ENCODE measurements at places on chromosomes 5 and 9.

GRCh38 chr5:168348084-168348414 is 56.6 kb downstream of the WWC1 start:
- DNase-seq, result no peak

- no peak for DNase-seq
Measured at GRCh38 chr5:36230151-36230790, 11.5 kb downstream of the NADK2 start.

- DNase-seq, result no peak
Measured at GRCh38 chr5:97752871-97753270, 569.8 kb upstream of the RIOK2 start.

GRCh38 chr5:55140908-55141665 is 18.9 kb upstream of the GPX8 start:
- no peak for DNase-seq

DNA sequence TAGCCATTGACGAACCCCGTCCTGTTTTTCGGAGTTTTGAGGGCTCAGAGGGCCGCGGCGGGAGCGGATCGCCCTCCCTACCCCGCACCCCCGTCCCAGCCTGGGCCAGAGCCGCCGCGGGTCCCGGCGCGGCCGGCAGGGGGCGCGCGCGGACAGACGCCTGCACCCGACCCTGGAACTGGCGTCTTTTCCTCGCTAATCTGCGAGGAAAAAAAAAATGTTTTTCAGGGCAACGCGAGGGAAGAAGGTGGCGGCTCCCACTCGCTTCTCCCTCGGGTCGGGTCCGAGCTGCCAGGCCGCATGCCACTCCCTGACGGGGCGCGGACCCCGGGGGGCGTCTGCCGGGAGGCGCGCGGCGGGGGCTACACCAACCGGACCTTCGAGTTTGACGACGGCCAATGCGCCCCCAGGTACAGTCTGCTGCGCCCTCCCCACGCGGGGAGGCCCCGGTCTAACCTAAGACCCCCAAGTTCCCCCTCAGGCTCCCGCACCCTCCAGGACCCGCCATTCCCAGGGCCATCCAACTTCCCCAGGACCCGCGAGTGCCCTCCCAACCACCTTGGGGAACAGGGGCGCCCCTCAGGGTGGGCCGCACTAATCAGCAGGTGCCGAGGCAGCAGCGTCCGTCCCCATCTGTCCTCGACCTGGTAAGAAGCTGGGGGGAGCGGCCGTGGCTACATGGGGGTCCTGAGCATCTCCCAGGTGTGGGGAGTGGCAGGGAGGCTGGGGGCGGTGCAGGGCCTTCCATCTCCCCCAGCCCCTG is at the start of gene KCNT1:
Gene KCNT1 (plus strand): TSS at position 227 of the 763 bp plus-strand sequence. CDS start 74 bp downstream, at position 301.
- DNase-seq, result no peak

DNA sequence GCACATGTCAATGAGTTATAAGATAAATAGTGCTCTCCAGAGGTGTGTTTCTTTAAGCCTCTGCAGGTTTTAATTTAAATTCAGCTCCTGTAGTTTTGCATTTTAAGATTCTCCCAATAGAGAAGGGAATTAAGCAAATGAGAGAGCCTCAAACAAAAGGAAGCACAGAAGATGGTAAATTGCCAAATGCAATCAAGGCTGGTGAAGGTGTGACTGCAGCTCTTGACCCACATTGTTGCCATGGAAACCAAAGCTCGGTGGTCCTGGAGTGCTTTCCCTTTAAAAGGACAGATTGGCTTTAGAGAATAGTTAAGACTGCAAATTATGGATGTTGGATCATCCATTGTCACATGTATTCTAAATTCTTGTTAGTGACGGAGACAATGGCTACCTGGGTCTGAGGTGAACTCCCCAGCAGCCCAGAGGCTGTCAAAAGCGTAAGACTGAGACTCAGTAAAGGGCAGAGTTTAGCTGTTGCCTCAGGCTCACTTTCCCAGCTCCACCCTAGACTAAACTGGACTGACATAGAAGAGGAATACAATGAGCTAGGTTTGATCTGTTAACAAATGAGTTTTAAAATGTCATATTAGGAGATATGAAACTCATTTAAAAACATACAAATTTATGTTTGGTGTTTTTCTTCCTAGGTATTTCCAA is 12.3 kb downstream of the GAPT start:
- no peak for DNase-seq

- no peak for DNase-seq
Measured at GRCh38 chr5:116097301-116097700, 12.5 kb downstream of the COMMD10 start.

DNA sequence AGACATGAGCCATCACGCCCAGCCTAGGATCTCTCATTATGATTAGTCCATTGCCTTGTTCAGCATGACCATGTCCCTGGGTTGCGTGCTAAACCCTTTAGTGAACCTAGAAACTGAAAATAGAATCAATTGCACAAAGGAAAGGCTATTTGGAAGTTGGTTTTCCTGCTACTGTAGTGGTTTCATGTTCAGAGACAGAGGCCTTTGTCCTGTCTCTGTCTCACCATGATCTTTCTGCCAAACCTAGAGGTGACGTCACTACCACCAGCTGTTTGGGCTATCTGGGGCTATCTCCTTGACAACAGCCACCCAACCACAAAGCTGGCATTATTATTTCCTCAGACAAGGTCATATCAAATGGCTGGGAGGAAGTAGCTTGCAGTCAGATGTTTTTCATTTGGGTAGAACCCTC is 4.0 kb upstream of the CDK5RAP2 start:
- no peak for DNase-seq

GRCh38 chr5:5374009-5374715 is 48.3 kb upstream of the ICE1 start:
- no peak for DNase-seq

- DNase-seq, result no peak
Measured at GRCh38 chr9:69044240-69045219, 9.0 kb downstream of the FXN start.

DNA sequence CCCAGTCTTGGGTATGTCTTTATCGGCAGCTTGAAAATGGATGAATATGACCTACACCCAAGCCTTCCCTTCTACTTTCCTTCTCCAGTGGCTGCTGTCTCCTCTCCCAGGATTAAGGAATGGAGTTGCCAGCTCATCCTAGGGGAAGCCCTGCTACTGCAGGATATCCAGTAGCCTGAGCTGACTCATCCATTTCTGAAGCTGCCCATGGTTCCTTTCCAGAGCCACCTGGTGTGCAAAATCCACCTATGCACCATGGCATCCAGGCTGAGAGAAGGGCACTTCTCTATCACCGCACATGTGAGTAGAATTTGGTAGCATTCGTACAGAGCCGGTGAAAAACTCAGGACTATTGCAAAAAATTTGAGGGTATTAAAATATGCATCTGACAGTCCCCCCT is 290.8 kb downstream of the YTHDC2 start:
- DNase-seq, result no peak

- no peak for DNase-seq
Measured at GRCh38 chr9:91192381-91193086, 169.2 kb downstream of the AUH start.

GRCh38 chr9:5832071-5832537 is 813 bp downstream of the ERMP1 start:
- no peak for DNase-seq

DNA sequence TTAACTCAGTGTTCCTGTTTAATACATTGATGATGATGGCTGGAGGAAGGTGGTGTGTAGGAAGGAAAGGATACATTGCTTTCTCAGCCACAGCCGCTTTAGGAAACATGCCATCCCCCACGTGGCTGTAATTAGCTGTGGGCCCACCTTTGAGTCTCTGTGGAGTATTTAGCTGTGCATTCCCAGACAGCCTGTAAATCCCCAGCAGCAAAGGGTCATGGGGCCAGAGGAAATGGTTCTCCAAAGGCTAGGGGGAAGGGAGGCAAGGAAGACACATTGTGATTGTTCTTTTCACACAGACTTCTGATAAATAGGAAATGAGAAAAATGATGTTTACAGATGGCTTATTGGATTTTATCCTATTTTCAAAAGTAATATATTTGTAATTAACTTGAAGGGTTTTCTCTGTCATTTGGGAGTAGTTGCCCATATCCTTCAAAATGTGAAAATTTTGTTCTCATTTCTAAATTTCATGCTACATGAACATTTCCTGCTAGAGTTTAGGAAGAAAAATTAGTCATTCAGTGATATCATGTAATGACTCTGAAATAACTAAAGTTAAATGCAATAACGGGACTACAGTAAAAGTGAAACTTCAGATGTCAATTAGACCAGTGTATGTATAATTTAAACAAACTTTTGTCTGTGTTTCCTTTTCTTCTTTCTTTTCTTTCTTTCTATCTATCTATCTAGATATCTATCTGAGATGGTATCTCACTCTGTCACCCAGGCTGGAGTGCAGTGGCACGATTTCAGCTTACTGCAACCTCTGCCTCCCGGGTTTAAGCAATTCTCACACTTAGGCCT is 24.3 kb upstream of the F2R start:
- no peak for DNase-seq

DNA sequence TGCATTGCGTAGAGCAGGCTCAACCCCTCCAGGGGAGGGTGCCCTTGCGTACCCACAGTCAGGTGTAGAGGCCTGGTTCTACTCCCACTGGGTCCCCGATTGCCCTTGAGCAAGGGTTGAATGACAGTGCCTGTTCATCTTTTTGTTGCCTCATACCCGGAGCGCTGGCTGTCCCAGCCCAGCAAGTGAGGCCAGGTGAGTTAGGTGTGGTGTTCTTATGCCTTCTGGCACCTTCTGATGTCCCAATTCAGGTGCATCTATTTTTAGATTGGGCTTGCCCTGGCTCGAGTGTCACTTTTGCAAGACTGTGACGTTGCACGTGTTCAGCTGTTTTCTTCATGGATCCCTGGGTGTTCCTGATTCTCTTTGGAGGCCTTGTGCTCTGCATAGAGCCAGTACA is 257.8 kb downstream of the GOLPH3 start:
- no peak for DNase-seq

DNA sequence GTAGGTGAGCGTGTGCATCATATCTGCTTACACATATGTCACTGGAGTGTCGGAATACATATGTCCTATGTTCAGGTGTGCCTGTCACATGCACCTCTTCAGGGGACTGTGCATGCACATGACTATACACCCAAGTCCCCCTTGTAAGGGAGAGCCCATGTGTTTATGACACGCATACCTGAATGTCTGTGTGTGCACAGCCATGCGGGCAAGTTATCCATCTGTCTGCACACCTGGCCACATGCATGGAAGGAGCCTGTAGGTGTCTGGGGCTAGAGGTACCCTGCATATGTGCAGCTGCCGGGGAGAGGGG is 622 bp upstream of the RGS14 start:
- DNase-seq, result no peak

- DNase-seq, result no peak
Measured at GRCh38 chr5:147156012-147156411, 78.8 kb upstream of the STK32A start.

GRCh38 chr5:59412428-59412827 is 481.1 kb downstream of the PDE4D start:
- DNase-seq, result no peak

DNA sequence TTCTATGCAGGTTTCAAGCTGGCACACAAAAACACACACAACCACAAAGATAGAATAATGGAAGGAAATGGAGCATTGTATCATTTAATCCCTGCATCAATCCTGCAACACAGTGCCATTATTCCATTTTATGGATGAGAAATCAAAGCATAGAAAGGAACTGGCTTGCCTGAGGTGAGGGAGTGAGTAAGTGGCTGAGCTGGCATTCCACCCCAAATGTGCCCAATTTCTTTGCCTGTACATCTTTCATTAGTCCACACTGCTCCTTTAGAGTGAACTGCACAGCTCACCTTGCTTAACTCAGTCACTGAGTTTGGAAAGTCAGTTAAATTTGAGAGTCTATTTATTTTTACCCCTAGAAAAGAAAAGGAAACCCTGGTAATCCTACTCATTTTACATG is 28.9 kb downstream of the ZNF366 start:
- DNase-seq, result no peak

DNA sequence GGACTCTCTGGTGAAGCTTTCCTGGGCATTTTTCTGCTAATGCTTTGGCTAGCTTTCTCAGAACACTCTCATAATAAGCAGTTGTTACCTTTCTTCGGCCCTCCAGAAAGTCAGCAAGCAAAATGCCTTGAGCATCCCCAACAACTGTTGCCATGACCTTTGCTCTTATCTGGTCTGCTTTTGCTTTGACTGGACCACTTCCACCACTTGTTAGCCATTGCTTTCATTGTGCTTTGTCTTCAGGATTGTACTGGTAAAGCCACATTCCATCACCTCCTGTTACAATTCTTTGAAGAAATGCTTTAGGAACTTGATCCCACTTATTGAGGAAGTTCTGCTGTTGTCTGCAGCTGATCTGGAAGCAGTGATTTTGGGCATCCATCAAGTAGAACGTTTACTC is 35.7 kb downstream of the RAD50 start:
- DNase-seq, result no peak

GRCh38 chr5:22852807-22853660 is at the start of gene CDH12:
TSS of gene CDH12 (minus strand) at chr5:22853344.
- no peak for DNase-seq

- no peak for DNase-seq
Measured at GRCh38 chr9:110947491-110948044, 90.7 kb downstream of the LPAR1 start.

DNA sequence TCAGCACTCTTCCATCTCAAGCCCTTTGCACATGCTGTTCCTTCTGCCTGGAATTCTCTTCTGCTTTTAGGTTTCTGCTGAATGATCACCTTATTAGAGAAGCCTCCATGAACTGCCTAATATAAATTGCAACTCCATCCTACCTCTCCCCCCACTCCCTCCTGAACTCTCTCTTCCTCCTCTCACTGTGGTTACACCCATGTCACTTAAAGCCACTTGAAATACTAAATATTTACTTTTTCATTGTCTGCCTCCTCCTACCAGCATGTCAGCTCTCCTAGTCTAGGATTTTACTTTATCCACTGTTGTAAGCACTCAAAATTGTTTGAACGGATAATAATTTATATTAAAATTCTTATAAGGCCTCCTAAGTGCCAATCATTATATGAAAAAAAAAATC is 43.8 kb downstream of the ACTL7B start:
- no peak for DNase-seq

DNA sequence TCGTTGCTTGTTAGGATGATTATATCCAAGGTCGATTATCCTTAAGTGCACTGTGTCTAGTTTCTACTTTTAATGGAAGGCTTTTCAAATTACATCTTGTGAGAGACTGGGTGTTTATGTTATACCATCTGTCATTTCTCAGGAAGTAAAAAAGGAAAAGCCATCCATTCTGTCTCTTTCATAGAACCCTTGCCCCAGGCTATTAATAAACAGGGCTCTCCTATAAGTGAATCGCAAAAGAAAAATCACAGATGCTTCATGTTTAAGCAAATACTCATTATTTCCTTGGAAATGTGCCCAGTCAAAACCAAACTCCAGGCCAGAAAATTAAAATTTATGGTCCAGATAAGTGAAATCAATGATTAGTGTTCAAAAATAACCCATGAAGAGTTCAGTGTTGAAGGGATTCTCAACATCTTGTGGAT is 58.1 kb downstream of the STARD4 start:
- no peak for DNase-seq

DNA sequence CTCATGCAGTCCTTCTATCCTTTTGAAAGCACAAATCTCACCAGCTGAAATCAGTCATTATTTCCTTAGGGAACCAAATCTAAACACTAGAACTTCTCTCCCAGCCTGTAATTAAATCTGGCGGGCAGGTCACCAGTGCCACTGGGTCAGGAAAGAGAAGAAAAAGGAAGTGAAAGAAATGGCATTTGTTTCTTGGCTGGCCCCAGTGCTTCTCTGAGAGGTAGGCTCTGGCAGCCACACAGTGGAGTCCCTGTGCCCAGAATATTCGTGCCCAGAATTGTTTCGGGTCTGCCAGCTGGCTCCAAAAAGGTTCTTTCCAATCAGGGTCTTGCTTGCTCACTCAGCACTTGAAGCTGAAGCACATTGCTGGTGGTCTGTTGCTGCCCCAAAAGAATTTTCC is 133.9 kb upstream of the MTAP start:
- DNase-seq, result no peak
